ENCODE measurements at places on chromosomes 2 and 18.

DNA sequence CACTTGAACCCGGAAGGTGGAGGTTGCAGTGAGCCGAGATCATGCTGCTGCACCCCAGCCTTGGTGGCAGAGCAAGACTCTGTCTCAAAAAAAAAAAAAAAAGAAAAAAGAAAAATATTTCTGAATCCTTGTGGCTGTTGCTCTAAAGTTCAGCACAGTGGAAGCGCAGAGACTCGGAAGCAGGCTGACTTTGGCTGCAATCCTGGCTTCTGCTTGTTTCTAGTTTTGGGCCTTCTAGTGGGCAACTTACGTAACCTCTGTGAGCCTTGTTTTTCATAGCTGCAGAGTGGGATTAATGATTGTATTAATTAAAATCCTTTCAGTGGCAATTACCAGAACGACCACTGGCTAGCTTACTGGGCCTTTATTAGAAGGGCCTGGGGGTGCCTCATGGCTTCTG is 28.4 kb downstream of the GNLY start:
- DNase-seq: no peak

DNA sequence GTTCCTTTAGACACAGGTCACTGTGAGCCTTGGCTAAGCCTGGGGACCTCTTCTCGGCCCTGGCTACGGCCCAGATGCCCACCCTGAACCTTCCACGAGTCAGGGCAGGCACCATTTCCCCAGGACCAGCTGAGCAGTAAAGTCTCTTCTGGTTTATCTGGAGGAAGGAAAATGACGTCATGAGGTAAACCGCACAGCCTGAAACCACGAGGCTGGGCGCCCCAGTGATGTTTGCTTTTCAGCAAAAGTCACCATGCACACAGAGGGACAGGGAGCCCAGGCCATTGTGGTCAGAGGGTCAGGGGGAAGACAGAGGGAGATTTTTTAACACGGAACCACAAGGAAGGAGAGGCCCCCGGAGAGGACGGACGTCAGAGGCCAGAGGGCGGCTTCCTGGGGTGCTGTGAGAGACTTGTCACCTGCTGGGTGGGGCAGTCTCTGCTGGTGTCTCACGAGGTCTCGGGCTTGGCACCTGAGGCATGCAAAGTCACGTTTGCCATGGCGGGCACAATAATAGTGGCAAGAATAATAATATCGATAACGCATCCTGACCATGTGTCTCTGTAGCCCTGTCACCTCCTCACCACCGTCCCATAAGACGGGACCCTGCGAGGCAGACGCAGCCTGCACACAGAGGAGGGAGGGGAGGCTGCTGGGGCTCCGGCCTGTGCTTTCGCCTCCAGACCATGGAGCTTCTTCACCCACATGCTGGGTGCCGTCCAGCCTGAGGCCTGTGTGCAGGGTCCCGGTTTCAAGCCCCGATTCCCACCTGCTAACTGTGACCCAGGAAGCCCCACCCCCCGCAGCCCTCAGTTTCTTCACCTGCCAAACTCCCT is 33.2 kb upstream of the FOSL2 start:
- DNase-seq: no peak

- DNase-seq: no peak
These were observed 89.4 kb upstream of the SLC38A11 start for GRCh38 chr2:165044505-165045303.

DNA sequence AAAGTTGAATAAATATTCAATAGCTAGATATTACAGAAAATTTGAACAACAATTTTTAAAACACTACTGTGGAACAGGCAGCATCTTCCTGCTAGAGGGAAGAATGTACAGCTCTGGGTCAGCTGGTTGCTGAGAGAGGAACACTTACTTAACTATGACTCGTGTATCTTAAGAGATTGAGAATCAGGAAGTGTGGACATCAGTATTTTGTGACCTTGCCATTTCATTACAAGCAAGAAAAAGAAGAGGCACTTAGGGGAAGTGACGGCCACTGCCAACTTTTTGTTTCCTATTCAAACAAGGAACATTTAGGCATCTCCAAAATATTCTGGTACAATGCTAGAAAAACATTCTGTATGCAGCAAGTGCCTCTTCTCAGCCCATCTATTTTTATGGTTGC is 45.9 kb downstream of the ITPRID2 start:
- DNase-seq: peak; percentile 32

Data from umbilical cord (tissue), 2 donors.